Type B pancreatic cell (in vitro differentiated cells): ENCODE measurements at places on chromosomes 5 and 9. TPM values are rescaled to one million over a fixed set of nuclear protein-coding genes. Genes with fewer than 3 reads are reported as not detected.

The STXBP1 gene
- total RNA-seq: 43.1 and 48.8 TPM in 2 replicates

DNA sequence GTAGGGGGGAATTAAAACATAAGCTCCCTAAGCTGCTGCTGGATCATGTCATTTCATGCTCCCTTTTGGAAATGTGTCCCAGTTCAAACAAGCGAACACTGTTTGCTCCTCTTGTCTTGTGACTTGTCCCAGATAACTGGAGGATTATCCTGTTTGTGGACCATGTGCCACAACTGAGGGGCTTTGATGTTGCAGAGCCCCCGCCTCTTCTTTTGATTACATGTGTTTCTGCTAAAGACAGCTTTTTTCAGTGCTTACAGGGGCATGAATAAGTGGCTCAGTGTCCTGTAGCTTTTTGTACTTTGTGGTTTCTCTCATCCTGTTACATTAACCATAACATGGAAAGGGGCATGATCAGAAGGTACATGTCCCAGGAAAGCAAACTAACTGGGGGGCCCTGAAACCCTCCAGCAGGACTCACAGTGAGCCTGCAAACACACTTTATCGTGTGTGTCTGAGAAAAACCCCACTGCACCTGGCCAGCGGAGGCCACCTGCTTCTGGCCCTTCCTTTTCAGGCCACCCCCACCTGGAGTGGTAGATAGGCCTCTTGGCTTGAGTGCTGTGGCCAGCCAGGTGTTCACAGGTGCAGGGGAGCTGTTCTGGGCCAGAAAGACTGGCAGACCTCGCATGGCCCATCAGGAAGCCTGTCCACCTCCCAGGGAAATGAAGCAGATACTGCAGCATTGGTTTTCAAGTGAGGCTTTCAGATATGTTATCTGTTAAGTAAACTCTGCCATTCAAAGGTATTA, 285.6 kb downstream of the FANCC start:
- no peak for DNase-seq

- no peak for DNase-seq
Measured at GRCh38 chr5:121182788-121183490, 668.7 kb upstream of the FTMT start.

- DNase-seq: no peak
Measured at GRCh38 chr5:172721455-172722326, 49.3 kb downstream of the DUSP1 start.

DNA sequence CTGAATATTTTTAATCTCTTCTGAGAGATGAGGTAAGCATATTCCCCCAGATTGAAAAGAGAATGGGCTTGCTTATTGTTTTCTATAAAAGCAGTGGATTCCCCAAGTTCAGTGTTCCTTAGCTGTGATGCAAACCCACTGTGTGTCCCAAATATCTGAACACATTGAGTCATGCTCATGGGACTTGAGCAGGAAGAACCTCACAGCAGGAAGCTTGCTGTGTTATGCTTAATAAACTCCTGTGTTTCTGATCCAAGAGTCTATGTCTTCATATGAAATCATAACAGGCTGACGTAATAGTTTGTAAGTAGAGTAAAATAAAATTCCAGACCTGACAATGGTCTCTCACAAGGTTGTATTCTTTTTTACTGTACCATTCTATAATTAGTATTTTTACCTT, 24.8 kb upstream of the LOX start:
- DNase-seq: no peak
